CD4-positive, alpha-beta T cell treated with Interleukin-17A for 4 hours (primary cell): ENCODE measurements at places on chromosomes 6 and 20.

- no peak for DNase-seq
Observed at GRCh38 chr6:112367628-112368027, 20.5 kb downstream of the RFPL4B start.

DNA sequence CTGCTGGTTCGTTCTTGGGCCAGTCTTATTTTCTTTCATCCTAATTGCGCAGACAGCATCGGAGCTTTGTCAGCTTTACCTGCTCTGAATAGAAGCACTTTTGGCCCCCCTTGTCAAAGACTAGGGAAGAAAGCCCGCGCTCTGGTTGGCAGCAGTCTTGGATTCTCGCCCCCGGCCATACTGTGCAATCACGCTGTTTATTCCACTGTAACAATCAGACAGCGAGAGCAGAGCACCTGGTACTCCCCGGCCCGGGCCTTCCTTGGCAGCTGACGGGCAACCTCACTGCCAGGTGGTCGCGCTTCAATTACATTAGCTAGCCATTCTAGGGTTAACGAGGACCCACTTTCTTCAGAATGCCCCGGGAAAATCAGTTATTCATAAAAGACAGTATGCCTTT is 72.6 kb downstream of the INSM1 start:
- no peak for DNase-seq

- DNase-seq: no peak
Observed at GRCh38 chr6:169837529-169838250, 86.3 kb downstream of the ERMARD start.

GRCh38 chr6:16503970-16504415 is 257.3 kb downstream of the ATXN1 start:
- DNase-seq: no peak

DNA sequence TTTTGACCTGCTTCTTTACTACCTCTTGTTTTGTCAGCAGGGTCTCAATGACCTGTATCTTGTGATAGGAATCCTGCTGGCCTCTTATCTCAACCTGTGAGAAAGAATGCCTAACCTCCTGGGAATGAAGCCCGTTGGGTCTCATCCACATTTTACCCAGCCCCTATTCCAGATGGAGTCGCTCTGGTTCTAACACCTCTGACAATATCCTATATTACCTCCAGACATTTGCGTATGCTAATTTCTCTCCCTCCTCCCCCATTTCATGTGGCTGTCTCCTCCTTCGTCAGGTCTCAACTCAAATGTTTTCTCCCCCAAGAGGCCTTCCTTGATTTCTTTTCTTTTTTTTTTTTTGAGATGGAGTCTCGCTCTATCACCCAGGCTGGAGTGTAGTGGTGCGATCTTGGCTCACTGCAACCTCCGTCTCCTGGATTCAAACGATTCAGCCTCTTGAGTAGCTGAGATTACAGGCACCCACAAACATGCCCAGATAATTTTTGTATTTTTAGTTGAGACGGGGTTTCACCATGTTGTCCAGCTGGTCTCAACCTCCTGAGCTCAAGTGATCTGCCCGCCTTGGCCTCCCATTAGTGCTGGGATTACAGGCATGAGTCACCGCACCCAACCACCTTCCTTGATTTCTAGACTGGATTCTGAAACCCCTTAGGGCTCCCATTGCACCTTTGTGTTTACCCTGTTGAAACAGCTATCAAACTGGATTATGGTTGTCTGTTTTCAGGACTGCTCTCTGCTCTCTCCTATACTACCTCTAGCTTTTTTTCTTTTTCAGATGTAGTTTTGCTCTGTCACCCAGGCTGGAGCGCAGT is 49.5 kb upstream of the B4GALT5 start:
- DNase-seq: no peak

DNA sequence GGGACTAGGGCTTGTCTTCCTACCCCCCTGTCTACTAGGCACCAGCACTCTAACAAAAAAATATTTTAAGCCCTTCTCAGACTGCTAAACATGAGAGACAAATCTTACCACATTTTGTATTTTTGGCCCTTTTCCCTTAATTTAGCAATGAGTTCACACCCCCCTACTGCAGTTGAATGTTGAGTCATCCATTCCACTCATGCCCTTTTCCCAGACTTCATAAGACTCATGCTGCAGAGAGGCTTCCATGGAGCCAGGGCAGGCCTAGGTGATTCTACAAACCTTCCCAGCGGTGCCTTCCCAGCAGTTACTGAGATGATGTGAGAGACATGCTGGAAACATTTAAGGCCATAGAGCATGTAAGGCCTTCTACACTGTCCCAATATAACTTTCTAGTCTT is 53.9 kb downstream of the PXDC1 start:
- DNase-seq: no peak
